Uterus (tissue), 4 donors: ENCODE measurements at places on chromosomes 6 and 20. TPM values are rescaled to one million over a fixed set of nuclear protein-coding genes. Genes with fewer than 3 reads are reported as not detected.
A peak's percentile ranks its signal among the peaks of the same experiment; 100 is the strongest.

Gene ANGPT4
- total RNA-seq: 5.6 TPM

Gene ADAM33
- 215 TPM for total RNA-seq

Gene ACSS2
- 54.7 TPM for total RNA-seq

Gene TPX2
- total RNA-seq: 32.4 TPM

Gene OR2H1
- total RNA-seq: not detected

Gene GJA1
- 41.5 TPM for total RNA-seq

Gene TNF
- total RNA-seq: not detected

DNA sequence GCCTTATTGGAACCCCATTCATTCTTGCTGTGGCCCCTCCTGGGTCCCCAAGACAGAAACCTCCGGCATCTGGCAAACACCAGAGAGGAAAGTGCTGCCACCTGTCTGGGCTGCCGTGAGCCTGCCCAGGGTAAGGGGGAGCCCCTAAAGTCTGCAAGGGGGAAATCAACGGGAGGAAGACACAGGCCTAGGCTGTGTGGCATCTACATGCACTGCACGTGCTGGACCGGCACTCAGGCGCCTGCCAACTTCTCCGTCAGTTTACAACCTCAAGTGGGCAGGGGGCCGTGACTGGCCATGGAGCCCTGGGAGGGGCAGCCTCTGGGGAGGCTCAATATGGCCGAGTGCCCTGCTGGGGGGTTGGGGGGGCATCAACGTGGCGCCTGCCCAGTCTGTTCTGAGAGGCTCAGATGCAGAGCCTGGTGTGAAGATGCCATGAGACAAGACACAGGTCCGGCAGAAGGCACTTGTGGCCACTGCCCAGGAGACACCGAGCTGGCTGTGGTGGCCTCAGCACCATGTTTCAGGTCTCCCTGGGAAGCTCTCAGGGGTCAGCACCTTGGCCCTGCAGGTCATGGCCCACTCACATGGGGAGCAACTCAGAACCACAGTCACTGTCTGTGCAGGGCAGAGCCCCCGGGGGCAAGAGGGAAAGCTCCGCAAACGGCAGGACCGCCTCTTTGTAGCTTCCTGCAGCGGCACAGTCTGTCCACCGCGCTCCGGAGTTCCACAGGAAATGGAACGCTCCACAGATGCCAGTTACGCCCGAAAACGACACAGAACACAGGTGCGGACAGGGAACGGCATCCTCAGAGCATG, 8.4 kb downstream of the UCKL1 start:
- no peaks in the 10 kb centered on the region for H3K27me3 ChIP-seq
- no peak overlapping the region for H3K4me3 ChIP-seq
- H3K4me1 ChIP-seq: peaks cover 4% of the 10 kb centered on the region
- no peak for DNase-seq

- no peak overlapping the region for H3K27ac ChIP-seq
- peaks cover 5% of the 10 kb centered on the region for H3K4me1 ChIP-seq
- H3K4me3 ChIP-seq: no peak overlapping the region
- no peaks in the 10 kb centered on the region for H3K36me3 ChIP-seq
- H3K27me3 ChIP-seq: peaks cover 5% of the 10 kb centered on the region
Observed at GRCh38 chr20:37901240-37901639, 1.7 kb upstream of the VSTM2L start.

GRCh38 chr6:143449714-143450452, 612 bp downstream of the ADAT2 start:
- no peaks in the 10 kb centered on the region for H3K4me1 ChIP-seq
- H3K4me3 ChIP-seq: peak overlapping the region; percentile 59
- DNase-seq: no peak
- no peaks in the 10 kb centered on the region for H3K36me3 ChIP-seq

DNA sequence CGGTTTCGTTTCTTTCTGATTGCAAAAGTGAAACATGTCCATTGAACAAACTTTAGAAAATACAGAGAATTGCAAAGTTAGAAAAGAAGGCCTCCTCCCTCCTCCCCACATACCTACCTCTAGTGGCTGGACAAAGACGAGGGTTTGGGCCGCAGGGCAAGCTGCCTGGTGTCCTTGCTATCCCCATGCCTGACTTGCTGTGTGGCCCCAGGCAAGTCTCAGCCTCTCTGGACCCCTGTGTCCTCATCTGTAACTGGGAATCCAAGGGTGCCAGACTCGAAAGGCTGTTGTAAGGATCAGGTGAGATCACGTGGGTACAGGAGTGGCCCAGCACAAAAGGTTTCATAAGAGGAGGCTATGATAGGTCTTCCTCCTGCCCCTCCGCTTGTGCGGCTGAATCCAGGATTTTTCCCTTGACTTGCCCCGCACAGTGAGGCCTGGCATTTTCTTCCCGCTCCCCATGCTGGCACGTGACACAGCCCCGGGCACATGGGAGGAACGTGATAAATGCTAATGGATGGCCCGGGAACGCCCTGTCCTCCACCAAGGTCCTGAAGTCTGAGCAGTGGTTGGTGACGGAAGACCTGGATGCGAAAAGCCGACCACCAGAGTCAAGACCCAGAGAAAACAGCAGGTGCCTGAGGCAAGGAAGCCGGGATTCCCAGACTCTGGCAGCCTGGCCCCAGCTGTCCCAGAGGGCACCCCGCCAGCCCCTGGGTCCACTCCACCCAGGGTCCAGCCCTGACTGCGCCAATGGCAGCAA, 55.8 kb downstream of the UBE2V1 start:
- DNase-seq: no peak
- H3K4me3 ChIP-seq: no peak overlapping the region
- no peaks in the 10 kb centered on the region for H3K4me1 ChIP-seq
- no peaks in the 10 kb centered on the region for H3K27me3 ChIP-seq
- H3K36me3 ChIP-seq: no peaks in the 10 kb centered on the region

DNA sequence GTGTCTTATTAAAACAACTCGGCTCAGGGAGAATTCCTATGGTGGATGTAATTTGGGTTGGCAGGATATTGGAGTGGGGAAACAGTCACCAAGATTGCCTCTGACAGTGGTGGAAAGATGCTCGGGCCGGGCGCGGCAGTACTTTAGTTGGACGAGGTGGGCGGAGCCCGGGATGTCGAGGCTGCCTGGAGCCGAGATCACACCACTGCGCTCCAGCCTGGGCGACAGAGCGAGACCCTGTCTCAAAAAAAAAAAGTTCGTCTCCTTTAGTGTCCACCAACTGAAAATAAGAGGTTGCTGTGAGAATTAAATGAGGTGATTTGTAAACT, 621 bp downstream of the NOL7 start:
- no peaks in the 10 kb centered on the region for H3K4me1 ChIP-seq
- H3K36me3 ChIP-seq: no peaks in the 10 kb centered on the region
- DNase-seq: peak; percentile 36
- peak overlapping the region; percentile 85 for H3K4me3 ChIP-seq

GRCh38 chr20:38674765-38675133, 49.5 kb upstream of the SLC32A1 start:
- DNase-seq: no peak
- no peak overlapping the region for H3K27ac ChIP-seq
- H3K4me3 ChIP-seq: no peak overlapping the region
- no peaks in the 10 kb centered on the region for H3K36me3 ChIP-seq
- H3K27me3 ChIP-seq: no peaks in the 10 kb centered on the region

DNA sequence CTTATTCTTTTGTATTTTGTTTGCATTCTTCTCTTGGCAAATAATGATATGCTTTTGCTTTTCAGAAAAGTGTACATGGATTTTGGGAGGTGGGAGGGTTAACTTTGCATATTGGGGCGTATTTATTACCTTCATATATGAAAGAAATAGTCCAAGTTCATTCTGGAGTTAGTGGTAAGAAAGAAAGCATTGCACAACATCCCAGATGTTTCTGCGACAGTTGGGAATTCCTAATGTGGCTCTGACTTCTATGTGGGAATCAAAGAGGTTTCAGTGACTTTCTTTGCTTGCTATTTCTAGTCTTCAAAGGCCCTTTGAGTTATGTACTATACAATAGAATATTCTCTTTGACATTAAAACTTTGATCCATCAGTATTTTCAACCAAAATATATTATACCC, 78.1 kb downstream of the MMUT start:
- no peaks in the 10 kb centered on the region for H3K27me3 ChIP-seq
- H3K4me1 ChIP-seq: no peaks in the 10 kb centered on the region
- no peak for DNase-seq
- H3K27ac ChIP-seq: no peak overlapping the region
- H3K4me3 ChIP-seq: no peak overlapping the region
- no peaks in the 10 kb centered on the region for H3K36me3 ChIP-seq

GRCh38 chr6:153957394-153957793, 81.6 kb upstream of the OPRM1 start:
- H3K27me3 ChIP-seq: no peaks in the 10 kb centered on the region
- H3K36me3 ChIP-seq: no peaks in the 10 kb centered on the region
- H3K4me3 ChIP-seq: no peak overlapping the region

DNA sequence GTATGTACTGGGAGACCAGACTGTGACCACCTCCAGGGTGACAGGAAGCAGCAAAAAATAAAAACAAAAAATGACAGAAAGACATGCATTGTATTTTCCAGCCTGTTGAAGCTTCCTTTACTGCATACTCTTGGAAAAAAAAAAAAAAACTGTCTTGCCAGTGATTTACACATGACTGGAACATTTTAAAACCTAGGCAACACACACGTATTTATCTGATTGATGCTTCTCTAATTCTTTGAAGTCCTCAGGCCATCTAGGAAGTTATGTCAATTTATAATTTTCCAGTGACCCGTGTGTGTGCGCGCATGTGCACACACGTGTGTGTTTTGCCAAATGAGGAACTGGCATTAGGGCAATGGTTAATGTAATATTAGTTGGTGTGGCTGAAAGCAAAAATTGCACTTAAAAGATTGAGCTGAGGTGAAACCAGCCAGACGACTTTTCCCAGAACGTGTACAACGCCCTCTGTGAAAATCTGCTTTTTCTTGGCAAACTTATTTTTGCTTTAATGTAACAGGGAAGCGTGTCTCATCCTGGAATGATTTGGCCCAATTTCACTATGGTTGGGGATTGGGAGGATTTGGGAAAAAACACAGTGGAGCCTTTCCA, 315.2 kb downstream of the TFAP2A start:
- H3K36me3 ChIP-seq: no peaks in the 10 kb centered on the region
- no peak overlapping the region for H3K4me3 ChIP-seq
- H3K27ac ChIP-seq: no peak overlapping the region
- H3K4me1 ChIP-seq: no peaks in the 10 kb centered on the region

- no peaks in the 10 kb centered on the region for H3K27me3 ChIP-seq
- H3K4me3 ChIP-seq: no peak overlapping the region
- H3K4me1 ChIP-seq: no peaks in the 10 kb centered on the region
- H3K27ac ChIP-seq: no peak overlapping the region
- H3K36me3 ChIP-seq: no peaks in the 10 kb centered on the region
Observed at GRCh38 chr6:23021487-23021886, 452.1 kb downstream of the HDGFL1 start.

DNA sequence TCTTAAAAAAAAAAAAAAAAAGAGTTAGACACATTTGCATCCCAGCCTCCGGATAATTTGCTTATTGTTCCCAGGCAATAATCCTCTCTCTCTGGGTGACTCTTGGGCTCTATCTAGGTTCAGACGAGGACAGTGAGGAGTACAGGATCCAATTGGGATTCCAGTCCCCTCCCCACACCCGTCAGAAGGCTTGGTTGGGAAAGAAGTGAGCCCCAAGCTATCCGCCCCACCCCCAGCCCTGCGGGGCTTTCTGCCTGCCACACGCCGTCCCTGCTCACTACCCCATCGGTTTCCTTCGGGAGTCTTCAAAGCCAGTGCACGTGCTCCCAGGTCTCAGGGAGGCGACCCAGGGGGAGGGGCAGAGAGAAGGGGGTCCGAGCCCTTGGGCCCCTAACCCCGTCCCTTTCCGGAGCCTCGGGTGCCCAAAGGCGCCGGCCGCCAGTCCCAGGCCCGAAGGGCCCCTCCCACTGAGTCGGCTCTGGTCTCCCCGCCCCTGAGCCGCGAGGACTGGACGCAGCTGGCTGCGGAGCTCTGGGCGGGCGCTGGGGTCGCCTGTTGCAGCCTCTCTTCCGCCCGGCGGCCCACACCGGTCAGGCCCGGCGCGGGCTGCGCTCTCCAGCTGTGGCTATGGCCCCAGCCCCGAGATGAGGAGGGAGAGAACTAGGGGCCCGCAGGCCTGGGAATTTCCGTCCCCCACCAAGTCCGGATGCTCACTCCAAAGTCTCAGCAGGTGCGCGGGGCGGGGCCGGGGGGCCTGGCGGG, 2.5 kb downstream of the MYMX start:
- peak overlapping the region; percentile 89 for H3K27ac ChIP-seq
- H3K36me3 ChIP-seq: no peaks in the 10 kb centered on the region
- no peaks in the 10 kb centered on the region for H3K4me1 ChIP-seq
- no peaks in the 10 kb centered on the region for H3K27me3 ChIP-seq
- DNase-seq: peak; percentile 81
